COLO829 (cell line): ENCODE measurements at places on chromosomes 16 and 17.

DNA sequence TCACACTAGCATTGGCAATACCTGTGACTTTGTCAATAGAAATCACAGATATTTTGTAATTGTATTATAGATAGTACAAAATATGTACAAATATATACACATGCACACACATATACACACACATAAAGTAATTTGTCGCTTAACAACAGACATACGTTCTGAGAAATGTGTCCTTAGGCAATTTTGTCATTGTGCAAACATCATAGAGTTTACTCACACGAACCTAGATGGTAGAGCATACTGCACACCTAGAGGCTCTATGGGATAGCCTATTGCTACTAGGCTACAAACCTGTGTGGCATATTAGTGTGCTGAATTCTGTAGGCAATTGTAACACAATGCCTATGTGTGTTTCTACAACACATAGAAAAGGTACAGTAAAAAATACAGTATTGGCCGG is 11.0 kb downstream of the UNC119 start:
- no peak for DNase-seq

- no peak for DNase-seq
These were observed 7.3 kb downstream of the FMNL1 start for GRCh38 chr17:45228763-45229539.

DNA sequence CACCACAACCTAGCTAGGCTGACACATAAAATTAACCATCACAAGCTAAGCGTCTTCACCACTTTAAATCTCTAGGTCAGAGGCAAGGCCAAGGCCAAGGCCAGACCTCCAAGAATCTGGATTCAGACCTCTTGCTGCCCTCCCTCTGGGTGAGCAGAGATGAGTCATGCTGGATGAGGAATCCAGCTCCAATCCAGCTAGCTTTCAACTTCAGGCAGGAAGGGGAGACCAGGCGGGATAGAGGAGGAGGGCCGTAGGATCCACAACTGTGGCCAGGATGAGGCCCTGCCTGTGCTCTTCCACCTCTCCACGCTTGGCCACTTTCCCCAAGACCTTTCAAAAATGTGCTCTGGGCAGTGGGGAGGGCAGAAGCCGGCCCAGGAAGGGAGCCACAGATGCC is 14.7 kb downstream of the LRRC75A start:
- peak; percentile 63 for DNase-seq

DNA sequence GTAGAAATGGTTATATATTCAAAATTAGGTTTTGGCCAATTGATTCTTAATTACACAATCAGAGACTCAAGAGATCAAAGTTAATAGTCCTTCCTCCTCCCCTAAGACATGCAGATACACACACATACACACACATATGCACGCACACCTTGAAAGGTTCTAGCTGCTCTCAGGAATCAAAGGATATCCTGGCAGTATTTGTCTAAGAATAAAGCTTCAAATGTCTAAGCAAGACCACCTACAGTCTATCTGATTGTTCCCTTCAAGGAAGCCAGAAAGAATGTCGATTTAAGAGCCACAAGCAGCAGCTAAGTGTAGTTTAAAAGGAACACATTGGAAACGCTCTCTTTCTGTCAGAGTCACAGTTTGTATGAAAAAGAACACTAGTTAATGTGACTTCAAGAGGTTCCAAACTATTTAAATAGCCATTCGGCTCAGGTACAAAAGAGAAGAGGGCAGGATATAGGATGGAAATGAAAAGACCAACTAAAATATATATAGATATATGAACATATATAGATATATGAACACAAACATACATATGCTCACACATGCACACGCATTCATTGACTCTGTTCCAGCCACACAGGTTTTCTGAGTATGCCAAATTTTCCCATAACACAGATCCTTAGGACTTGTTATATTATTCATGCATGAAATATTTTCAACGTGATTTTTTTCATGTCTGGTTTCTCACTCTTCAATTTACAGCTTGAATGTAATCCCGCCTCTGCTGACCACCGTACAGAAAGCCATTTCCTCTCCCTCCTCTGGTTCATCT is 79.0 kb downstream of the CDH8 start:
- no peak for DNase-seq
